GM20000 (cell line): ENCODE measurements at places on chromosomes 7 and 10.

DNA sequence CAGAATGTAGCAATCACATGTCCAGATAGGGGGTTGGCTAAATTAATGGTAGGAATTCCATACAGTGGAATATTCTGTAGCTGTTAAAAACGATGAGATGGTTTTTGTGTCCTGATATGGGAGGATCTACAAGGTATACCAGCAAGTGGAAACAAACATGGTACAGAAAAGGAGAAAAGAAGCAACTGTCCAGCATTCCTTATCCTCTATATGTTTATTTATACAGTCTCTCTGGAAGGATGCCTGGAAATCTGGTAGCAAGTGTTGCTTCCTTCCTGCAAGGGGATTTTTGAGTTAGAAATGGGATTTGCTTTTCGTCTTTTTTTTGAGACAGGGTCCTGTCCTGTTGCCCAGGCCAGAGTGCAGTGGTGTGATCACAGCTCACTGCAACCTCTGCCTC is 19.3 kb downstream of the IL15RA start:
- no peak for DNase-seq

- DNase-seq: no peak
Observed at GRCh38 chr10:88244781-88245625, 338.1 kb downstream of the RNLS start.

DNA sequence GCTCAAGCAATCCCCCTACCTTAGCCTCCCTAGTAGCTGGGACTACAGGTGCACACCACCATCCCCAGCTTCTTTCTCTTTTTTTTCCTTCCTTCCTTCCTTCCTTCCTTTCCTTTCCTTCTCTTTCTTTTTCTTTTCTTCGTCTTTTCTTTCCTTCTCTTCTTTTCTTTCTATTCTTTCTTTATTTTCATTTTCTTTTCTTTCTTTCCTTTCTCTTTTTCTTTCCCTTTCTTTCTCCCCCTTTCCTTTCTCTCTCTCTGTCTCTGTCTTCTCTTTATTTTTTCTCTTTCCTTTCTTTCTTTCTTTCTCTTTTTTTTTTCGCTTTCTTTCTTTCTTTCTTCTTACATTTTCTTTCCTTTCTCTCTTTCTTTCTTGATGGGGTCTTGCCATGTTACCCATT is 621.3 kb downstream of the GALNT17 start:
- DNase-seq: no peak

DNA sequence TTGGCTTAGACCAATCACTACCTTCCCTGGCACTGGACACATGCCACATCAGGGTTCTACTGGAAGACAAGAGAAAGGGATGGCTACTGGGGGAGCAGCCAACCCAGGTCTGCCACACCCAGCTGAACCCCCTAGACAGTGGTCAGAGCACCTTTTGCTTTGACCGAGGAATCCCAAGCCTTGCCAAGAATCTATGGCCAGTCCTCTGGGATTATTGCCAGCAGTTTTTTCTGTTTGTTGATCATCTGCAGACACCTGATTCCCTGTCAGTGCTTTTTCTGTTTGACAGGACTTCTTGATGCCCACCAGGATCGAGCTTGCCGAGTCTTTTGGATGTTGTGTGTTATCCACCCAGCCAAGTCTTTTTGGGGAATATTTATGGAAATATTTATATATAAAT is 476.2 kb upstream of the GALNT17 start:
- no peak for DNase-seq

DNA sequence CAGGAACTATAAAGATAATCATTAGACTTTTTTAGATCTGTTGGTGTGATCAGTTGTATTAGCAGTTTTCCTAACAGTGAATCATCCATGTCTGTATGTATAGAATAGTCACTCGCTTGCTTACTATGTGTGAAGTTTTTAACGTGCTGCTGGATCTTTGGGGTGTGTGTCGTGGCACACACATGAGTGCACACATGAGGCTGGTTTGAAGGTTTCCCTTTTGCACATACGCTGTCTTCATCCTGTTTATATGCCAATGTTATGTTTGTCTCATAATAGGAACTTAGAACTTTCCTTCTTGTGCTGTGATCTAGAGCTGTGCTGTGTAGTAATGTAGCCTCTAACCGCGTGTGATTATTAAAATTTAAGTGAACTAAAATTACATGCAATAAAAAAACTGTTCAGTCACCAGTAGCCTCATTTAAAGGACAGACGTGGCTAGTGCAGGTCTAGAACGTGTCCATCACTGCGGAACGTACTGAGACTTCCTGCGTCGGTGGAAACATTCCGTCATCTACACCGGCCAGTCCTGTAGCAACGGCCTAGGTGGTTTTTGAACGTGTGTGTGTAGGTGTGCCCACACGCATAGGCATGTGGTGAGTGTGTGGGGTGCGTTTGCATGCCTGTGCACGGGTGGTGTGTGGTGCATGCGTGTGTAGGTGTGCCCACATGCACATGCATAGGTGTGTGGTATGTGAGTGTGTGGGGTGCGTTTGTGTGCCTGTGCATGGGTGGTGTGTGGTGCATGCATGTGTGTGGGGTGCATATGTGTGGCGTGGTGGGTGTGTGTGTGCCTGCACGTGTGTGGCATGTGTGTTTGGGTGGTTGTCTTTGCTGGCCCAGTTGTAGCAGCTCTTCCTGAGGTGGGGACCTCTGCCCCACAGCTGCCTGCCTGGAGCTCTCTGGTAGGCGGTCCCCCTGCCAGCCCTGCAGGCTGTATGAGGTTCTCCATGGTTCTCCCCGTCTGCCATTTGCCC is 56.6 kb downstream of the INPP5A start:
- peak; percentile 82 for DNase-seq

- no peak for DNase-seq
Observed at GRCh38 chr7:151600331-151600730, 80.6 kb upstream of the RHEB start.

GRCh38 chr10:75377869-75378268 is 23.7 kb downstream of the ZNF503 start:
- DNase-seq: no peak

- no peak for DNase-seq
Observed at GRCh38 chr10:49369216-49370162, 26.4 kb downstream of the DRGX start.

DNA sequence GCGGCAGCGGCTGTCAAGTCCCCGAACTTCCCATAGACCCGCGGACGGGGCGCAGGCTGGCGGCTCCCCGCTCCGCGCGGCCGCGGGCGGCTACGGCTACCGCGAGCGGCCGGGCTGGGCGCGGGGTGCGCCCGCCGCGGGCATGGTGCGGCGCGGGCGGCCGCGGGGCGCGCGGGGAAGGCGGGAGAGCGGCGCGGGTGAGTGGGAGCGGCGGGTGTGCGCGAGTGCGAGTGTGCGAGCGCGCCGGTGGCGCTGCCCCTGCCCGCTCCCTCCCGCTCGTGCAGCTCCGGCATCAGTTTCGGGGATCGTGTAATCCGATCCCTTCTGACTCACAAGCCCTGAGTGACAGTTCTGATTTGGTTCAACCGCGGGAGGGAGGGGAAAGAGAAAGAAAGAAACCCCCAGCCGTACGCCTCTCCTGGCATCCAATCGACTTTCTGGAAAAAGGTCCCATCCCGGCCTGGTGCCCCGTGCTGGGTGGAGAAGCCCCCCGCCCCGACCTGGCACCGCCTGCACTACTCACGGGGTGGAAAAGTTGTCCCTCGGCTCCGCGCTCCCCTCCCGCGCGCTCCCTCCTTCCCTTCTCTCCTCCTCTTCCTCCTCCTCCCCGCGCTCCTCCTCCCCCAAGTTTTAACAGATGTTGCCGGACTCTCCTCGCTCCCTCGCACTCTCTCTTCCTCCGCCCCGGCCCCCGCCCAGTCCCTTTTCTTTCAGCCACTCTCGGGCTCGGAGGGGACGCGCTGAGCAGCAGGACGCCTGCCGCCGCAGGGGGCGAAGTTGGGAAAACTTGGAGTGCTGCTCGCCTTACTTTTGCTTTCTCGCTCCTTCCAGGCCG is at the start of gene GLI3:
TSS of gene GLI3 (minus strand) at position 234 of the 835 bp plus-strand sequence. CDS start 13,956 bp downstream, outside the sequence.
- DNase-seq: peak; percentile 84

DNA sequence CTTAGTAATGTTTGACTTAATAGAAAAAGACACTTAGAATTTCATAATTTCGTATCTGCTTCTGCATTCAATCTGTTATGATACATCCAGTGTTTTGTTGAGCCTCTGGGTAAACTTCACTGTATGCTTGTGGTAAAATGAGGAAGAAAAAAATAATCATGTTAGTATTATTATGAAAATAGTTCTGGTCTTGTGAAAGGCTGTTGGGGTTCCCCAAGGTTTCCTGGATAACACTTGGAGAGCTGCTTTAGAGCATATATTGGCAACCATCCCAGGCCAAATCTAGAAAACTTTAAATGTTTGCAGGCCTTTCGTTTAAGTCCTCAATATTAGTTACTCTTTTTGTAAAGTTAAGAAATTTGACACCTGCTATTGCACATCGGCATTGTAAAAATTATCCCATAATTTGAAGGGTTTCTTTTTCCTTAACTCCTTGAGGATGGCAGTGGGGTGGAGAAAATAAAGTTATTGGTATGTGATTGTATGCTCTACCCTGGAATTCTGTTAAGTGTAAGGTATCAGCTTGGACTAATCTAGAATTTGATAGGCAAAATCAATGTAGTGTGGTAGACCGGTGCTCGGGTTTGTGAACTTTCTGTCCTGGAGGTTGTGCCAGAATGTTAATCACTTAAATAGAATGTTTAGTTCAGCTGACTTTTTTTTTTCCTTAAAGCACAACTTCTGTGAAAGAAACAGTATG is 54.5 kb downstream of the WAC start:
- no peak for DNase-seq

- no peak for DNase-seq
Observed at GRCh38 chr7:81740403-81740802, 29.4 kb downstream of the HGF start.

GRCh38 chr10:7406712-7407333 is 4.0 kb downstream of the SFMBT2 start:
- DNase-seq: no peak

DNA sequence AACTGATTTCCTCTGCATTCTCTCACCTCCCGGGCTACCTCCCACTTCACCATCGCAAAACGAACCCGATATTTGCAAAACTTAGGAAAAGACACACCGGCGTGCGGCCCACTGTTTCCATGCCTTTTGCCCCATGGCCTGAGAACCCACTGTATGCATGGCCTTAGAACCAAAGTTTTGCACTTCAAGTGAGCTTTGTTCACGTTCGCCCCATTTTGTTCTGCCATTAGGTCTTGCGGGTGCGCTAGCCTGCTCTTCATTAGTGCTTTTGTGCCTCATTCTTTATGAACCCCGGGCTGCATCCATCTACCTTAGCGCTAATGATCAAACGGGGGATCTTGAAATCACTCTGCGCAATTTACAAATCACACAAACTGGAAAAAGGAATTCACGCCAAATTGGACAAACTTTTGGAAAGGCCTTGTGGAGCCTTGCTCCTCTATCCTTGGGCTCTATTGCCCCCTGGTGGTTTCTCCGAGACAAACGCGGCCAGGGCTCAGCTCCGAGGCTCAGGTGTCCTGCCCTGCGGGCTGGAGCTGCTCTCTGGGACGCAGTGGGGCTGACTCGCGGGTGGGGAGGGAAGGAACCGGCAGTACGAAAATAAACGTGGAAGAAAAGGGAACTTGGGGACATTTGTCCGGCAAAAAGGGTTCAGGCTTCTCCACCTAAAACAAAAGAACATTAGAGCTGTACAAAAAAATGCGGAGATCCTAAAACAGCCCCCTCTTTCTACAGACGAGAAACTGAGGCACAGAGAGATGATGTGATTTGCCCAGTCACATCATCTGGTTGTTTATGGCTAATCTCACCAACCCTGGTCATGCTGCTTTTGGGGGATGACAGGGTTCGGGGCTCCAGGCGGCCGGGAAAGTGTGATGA is 300.4 kb upstream of the NFE2L3 start:
- peak; percentile 72 for DNase-seq

DNA sequence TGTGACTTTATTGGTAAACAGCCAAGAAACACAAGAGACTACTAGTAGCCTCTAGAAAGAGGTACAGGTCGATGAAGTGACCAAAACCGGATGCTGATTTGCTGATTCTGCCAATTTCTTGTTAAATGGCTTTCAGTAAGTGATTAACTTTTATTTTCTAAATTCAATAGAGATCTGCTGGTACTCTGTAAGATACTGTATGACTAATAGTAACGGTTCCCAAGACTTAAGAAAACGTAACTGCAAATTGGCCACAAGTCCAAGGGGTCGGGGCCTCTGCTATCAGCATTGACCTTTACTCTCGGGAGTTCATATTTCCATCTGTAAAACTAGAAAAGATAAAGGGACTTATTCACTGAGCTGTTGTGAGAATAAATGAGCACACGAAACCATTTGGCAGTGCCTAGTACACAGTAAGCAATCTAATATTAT is 1.4 kb downstream of the FAM3C start:
- DNase-seq: peak; percentile 39

GRCh38 chr10:98340940-98341310 is 72.9 kb upstream of the LOXL4 start:
- no peak for DNase-seq

- no peak for DNase-seq
Observed at GRCh38 chr7:52956379-52956915, 79.0 kb upstream of the POM121L12 start.

GRCh38 chr7:44321796-44322195 is 3.6 kb downstream of the CAMK2B start:
- DNase-seq: no peak

DNA sequence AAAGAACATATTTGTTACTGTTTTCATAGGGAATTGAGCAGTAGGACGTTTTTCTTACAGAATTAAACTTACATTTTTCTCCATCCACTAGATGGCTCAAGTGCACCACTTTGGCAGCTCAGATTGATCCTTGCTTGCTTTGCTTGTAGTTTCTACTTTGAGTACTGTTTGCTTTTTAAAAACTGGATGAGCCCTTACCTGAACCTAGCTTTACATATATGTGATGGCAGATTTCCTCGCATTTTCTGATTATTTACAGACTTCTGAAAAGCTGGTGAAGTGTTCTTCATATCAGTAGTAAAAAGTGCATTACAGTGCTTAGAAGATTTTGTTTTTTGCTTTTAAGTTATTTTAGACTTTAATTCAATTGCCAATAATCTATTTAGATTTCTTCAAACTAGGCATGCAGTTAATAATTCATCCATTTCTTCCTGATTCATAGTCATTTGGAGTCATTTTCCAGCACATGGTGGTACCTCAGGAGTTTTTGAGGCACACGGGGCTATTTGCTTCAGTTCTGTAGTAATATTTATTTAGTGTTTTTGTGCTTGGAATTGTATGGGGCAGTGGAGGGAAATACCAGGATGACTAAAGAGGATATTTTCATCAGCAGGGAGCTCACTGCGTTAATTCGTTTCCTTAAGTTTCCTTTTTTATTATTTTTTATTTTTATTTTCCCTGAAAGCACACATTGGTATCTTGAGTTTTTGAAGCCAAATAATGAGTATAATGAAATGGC is 57.3 kb downstream of the MAPK8 start:
- DNase-seq: peak; percentile 42

- DNase-seq: no peak
Observed at GRCh38 chr7:82210416-82211184, 233.0 kb downstream of the CACNA2D1 start.

DNA sequence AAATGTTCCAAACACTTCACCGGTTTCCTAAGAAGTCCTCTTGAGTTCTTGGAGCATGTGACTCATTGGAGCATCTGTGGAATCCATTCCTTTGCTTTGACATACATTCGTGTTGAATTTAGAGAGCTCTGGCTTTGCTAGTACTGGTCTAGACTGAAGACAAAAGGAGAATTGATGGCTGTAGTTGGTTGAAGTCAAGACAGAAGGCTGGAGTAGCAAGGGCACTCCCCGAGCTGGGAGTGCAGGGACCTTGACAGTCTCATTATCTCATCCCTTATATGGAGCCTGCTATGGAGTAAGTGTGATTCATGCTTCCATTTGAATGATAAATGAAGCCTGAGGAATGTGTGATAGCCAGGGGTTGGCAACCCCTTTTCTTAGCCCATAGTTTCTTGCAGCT is 1249.1 kb downstream of the TYW1 start:
- DNase-seq: no peak
